ENCODE measurements at places on chromosomes 2 and 18. TPM values are rescaled to one million over a fixed set of nuclear protein-coding genes. Genes with fewer than 3 reads are reported as not detected.

PLB1 gene
- 1.8 TPM for total RNA-seq

IL1A gene
- total RNA-seq: not detected

SCTR gene
- total RNA-seq: 0.43 TPM

ACMSD gene
- not detected for total RNA-seq

SPHKAP gene
- 113 TPM for total RNA-seq

NETO1 gene
- not detected for total RNA-seq

GGCX gene
- 25.1 TPM for total RNA-seq

EML6 gene
- total RNA-seq: 0.56 TPM

TRIB2 gene
- 32.1 TPM for total RNA-seq

REG3G gene
- not detected for total RNA-seq

PTH2R gene
- not detected for total RNA-seq

SIX2 gene
- 0.65 TPM for total RNA-seq

CABYR gene
- total RNA-seq: not detected

CDH2 gene
- total RNA-seq: 308 TPM

DNA sequence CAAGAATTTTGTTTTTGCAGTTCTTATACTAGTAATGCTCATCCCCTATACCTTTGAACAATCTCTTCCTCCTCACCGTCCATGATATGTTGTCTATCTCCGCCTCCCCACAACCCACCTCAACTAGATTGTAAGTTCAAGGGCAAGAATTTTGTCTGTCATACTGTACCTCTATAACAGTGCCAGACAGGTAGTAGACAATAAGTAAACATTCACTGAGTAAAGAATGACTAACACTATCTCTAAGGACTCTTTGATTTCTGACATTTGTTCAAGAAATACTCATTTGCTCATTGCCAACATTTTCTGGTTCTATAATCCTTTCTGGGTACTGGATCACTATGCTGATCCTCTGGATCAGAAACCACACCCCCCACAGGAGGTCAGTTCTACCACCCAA, 82.4 kb downstream of the EXOC6B start:
- DNase-seq: no peak

DNA sequence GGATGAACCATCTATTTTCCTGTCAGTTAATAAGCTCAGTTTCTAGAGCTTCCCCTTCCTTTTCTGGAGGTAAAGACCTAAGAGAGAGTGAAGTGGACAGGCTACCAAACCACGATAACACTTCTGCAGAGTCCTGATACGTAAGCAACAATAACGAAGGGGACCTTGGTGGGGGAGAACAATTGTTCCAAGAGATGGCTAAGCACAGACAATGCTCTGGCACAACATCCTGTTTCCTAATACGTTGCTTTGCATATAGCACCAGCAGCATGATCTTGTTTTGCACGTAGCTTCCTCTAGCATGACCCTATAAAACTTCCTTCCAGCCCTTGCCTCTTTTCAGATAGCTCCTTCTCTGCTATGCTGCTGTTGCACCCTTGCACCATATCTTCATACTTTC, 247.3 kb downstream of the RAD51AP2 start:
- DNase-seq: no peak

DNA sequence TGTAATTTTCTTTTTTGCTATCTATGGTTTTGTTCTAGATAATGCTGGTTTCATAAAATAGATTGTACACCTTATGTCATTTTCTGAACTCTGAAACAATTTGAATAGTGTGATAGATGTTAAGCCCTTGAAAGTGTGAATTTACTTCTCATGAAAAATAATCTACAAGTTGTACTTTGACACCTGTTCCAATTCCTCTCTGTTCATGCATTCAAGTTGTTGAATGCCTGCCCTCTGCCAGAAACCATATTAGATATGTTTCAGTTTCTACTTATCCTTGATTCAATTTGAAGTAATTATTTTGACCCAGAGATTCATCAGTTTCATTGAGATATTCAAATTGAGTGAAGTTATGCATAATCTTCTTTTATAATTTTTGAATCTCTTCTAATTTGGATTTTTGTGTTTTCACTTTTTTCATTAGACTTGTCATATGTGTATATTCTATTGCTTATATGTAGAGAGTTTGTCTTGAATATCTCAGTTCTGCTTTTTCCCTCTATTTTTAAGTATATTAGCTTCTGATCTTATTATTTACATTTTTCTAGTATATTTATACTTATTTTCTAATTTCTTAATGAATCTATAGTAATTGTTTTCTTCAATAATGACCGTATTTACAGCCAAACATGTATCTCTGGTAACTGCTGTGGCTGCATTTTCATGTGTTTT, 143.3 kb upstream of the TACR1 start:
- no peak for DNase-seq

DNA sequence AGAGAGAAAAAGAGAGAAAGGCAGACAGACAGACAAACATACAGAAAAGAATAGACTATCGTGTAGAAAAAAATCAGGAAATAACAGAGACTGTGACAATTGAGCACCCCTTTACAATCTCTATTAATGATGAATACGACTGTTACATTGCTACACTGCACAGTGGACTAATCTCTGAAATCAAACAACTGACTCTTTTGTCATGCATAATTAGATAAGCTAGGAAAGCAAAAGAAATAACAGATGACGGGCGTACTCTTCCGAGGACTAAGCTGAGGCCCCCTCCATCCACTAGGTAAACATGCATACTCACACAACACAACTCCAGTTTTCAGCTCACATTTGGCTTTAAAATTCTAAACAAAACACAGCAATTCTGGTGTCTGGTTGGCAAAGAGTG, 267.0 kb downstream of the NOL4 start:
- DNase-seq: no peak

- no peak for DNase-seq
These were observed 6.8 kb downstream of the MEIS1 start for GRCh38 chr2:66441581-66442320.

DNA sequence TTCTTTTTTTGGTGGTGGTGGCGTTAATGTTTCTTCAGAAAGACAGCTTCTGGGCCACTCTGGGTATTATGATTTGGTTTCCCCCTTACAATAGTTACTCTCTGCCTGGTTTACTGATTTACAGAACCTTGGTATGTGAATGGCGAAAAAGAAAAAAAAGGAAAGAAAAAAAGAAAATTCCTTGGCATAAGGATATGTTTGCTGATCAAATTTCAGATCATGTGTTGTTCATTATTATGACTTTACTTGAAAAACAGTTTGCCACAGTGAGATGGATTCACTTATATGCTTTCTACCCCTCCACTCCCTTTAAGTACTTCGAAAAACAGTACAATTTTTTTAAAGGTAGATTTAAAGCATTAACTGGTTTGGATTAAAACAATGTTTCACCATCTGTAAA, 21.0 kb downstream of the BCL11A start:
- no peak for DNase-seq

GRCh38 chr2:221210686-221211085, 361.4 kb downstream of the EPHA4 start:
- DNase-seq: no peak

GRCh38 chr18:31980863-31981262, 37.8 kb upstream of the RNF125 start:
- no peak for DNase-seq

DNA sequence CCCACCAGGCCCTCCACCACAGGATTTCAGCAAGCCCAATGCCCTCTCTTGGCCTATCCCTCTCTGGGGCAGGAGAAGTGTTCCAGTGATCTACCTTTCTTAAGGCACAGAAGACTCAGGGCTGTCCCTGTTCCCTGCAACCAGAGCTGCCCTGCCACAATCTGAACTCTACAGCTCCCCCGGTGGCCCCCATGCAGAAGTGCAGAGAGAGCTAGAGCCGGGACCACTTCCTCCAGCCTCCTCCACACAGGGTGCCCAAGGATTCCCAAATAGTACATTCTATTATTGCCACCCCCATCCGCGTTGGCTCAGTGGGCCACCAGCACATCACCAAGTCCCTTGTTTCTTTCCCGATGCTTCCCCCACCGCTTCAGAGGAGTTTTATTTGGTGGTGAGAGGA, 114.8 kb upstream of the PTPRM start:
- no peak for DNase-seq

DNA sequence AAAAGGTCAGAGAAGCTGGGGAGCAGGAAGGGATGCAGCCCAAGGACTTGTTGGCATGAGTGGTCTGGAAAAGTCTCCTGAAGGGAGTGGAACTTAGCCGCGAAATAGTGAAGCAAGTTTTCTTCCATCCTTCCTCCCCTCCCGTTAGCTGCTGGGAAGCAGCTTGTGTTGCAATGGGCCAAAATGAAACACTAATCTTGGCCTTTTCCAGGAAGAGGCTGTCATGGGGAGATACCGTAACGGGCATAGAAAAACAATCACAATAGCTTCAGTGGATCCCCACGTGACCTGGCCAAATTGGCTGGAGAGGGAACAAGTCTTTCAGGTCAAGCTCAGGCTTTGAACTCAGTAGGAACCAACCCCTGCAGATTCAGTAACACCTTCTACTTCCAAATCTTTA, 49.3 kb downstream of the SEMA4F start:
- DNase-seq: peak; percentile 47

GRCh38 chr2:48792030-48792429, 36.5 kb upstream of the LHCGR start:
- no peak for DNase-seq

DNA sequence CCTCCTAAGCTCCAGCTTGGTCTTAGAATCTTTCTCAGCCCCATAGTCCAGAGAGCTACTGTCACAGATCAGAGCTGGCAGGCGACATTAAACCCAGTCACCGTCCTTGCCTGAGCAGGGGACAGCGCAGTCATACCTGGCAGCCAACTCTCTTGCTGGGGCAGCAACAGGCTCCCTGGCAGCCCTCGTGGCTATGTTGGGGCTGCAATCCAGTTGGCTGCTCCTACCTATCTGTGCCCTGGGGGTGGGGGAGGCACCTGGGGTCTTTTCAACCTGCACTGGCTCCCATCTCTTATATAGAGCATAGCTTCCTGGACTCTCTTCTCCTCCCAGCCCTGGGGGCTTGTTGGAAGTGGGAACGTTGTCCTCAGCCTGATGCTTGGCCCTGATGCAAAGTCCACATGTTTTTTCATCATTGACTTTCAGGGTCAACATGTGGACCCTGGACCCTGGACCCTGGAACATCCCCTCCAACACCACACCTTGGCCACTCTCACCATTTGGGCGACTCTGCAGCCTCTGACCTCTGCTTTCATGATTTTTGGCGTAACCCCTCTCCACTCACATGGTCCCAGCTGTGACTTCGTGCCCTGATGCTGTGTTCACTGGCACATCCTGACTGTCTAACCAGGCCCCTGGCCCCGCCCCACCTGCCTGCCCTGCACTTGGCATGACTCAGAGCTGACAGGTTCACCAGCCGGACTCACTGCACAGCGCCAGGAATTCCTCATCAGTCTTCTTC, 45.6 kb downstream of the ATOH8 start:
- DNase-seq: peak; percentile 69

DNA sequence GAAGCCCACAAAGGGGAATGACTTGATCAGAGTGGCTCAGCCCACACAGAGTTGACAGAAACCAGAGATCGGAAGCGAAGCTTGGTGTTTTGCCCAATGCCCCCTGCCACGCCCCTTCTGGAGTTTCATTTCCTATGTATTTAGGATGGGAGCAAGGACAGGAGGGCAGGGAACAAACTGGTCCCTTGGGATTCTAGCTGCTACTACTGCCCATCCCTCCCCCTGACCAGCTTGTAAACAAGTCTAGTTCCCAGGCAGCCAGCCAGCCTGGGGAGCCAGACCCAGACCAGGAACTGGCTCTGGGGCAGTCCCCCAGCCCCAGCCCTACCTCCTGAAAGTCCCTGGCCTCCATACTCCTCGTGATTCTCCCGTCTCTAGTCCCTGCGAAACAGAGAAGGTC, 8.3 kb downstream of the WNT6 start:
- no peak for DNase-seq

GRCh38 chr2:66460031-66460430, 25.1 kb downstream of the MEIS1 start:
- no peak for DNase-seq

DNA sequence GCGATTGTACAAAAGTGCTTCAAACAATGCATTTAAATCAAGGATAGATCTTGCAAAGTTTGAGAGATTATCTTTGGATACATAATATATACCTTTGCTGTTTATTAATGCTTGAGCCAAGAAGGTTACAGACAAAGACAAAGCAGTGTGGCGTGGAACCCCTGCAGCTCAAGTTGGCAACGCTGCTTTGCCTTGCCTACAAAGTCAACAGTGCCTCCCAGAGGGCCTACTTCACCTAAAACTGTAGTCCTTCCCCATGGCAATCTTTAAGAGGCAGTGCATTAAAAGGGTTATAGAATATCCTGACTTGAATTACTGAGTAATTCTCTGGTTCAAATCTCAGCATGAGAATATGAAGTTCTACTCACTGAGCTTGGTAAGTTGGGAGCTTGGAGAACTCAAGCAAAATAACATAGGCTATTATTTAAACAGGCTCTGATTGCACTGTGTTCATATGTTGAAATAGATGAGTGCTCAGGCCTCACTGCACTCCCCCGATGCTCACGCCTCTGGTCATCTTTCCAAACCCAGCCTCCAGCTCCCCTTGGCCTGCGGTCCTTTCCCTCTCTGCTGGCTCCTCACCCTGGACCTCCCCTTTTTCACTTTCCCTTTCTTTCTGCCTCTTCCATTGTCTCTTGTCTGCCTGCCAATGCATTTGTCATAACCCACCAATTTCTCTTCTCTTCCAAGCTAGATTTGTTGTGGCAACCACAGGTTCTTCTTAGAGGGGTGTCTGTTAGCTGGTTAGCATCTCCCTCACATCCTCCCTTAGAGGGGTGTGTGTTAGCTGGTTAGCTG, 96.5 kb downstream of the MYT1L start:
- no peak for DNase-seq

DNA sequence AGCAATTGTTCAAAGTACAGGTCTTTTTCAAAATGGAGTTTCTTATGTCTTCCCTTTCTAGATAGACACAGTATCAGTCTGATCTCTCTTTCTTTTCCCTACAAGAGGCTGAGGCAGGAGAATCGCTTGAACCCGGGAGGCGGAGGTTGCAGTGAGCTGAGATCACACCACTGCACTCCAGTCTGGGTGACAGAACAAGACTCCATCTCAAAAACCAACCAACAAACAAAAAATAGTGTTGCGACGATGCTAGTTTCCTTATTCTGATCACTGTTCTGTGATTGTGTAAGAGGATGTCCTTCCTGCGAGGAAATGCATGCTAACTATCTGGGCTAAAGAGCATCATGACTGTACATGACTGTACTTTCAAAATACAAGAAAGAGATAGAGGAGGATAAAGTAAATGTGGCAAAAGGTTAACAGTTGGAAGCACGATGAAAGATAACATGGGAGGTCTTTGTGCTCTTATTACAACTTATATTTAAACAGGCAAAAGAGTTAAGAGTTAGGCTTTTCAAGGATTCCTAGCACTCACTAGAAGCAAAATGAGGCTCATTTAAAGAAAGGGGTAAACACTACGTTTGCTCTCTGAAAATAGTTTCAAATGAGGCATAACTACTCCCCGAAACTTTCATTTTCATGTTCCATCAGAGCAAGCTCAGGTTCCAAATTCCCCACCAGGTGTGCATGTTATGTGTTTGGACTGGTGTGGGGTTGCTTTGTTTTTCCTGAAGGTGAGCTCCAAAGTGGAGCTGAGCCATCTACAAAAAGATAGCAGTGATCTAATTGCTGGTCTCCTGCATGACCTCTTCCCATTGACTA, 23.8 kb downstream of the SOWAHC start:
- DNase-seq: no peak

All from Right ventricle myocardium superior (tissue), 1 donor.